ENCODE measurements at places on chromosomes 2 and 18.

DNA sequence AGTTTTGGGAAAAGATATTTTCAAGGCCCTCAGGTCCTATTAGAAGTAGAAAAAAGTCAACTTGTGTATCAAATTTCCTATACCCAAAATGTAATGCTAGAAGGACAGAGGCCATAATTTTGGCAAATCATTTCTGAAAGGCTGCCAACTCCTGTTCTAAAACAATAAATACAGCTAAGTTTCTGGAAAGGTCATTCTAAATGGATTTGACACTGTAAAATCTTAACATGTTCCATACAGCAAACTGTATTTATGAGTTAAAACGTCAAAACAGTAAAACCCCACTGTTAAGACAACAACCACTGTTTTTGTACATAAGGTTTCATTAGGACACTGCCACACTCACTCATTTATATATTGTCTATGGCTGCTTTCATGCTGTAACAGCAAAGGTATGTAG lies 9.7 kb downstream of the FAM98A start:
- DNase-seq, result no peak

DNA sequence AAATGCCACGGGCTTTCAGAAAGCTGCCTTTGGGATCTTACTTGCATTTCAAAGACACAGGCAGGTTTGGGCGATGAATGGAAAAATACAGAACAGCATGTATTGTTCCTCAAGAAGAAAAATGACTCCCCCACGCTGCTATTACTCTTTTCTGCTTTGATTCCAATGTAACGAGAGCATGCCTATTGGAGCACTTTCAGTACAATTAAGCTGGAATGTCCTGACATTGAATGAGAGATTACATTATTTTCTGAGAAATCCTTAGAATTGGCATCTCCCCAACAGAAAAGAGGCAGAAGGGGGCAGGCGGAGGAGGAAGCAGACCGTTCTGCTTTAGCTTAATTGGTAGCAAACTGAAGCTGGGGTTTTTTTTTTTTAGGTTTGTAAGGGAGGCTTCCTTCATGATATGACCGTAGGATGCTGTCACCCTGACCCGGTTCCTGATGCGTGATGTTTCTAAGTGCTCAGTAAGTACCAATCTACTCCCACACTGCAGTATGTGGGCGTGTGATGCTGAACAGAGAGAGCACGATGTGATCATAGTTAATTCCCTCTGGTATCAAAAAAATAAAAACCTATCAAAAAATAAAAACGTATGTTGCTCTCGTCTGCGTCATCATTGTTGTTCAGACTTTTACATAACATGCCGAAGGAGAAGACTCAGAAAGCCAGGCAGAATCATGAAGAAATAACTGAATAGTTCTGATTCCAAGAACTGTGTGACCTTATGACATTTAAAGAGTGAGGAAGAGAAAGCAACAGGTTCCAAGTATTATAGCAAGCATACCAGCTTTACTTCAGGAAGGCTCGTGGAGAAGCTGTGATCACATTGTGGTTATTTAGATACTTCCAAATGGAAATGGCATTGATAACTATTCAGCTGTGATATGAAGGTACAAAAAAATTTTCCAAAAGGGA lies 40.5 kb downstream of the LONRF2 start:
- DNase-seq, result no peak

- no peak for DNase-seq
Observed at GRCh38 chr2:187003038-187003554, 154.1 kb upstream of the ZSWIM2 start.

DNA sequence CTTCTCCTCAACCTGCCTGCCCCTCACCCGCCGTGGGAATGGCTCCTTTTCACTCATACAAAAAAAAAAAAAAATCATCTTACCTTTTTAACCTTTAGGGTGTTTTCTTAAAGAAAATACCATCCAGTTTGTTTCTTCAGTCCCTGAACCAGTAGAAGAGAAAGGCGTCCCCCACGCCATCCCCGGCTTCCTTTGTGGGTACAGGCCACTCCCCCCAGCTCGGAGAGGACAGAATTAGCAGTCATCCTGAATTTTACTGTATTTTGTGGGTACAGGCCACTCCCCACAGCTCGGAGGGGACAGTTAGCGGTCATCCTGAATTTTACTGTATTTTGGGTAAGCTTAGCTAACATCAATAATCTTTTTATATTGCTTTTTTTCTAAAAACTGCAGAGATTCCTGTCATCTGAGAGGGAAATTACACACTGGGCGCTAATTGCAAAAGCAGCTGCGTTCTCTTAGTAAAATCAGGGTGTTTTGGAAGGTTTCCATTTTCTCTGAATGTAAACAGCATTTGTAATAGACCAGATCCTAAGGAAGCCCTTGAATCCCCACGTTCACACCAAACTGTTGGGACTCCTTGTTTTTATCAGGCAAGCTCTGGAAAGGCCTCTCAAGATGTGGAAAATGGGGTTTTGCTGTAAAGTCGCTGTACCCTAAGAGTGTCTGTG lies 72.5 kb downstream of the NFATC1 start:
- no peak for DNase-seq

DNA sequence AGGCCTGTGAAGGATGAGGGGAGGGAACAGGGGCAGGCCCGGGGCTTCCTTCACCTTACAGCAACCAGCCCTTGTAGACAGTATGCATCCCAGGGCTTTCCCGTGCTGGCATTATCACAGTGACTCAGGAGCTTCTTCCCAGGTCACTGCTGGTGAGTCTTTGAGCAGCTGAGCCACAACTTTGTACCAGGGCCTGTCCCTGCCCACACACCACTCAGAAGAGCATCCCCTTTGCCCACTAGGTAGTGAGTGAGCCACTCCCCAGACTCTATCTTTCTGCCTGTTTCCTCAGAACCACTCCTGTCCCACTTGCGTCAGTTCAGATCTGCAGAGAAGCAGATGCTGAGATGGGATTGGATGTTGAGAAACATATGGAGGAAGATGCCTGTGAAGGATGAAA lies 69.6 kb upstream of the ALPP start:
- DNase-seq, result no peak

- no peak for DNase-seq
Observed at GRCh38 chr18:7177116-7177744, 53.7 kb upstream of the LRRC30 start.

DNA sequence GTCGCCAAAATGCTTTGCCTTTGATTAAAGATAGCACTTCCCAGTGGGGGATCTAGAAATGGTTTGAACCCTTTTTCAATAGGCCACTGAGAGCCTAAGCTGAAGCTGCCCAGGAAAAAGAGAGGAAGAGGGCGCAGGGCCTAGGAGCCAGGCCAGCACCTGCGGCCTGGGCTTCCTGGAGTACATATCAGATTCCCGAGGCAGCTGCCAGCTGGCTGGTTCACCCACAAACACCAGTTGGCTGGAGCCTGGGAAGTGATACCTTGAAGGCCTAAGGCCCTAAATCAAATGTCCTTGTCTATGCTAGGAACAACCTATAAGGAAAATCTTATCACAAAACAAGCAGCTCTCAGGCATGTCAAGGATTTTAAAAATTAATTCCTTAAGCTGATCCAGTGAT lies 37.1 kb downstream of the ANKRD44 start:
- no peak for DNase-seq

DNA sequence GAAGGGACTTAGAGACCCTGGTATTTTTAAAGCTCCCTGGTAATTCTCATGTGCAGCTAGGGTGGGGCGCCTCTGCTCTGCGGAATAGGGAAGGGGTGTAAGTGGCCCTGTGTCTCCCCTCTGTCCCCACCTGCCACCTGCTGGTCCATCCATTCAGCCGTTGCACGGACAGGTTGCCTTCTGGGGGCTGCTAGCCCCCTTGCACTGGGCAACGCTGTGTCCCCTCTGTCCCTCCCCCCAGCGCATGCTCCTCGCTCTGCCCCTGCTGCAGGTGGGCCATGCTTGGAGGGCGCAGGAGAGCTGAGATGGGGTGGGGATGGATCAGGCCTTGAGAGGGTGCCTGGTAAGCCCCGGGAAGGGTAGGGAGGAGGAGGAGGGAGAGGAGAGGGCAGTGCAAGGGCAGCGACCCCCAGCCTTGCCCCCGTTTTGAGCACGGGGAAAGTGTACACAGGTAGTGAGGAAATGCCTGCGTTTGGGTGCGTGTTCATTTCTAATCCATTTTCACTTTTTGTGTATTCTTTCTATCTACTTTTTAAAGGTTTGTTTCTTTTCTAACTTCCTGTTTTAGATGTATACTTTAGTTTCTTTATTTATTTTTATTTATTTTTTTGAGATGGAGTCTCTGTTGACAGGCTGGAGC lies 23.9 kb downstream of the RRM2 start:
- no peak for DNase-seq

DNA sequence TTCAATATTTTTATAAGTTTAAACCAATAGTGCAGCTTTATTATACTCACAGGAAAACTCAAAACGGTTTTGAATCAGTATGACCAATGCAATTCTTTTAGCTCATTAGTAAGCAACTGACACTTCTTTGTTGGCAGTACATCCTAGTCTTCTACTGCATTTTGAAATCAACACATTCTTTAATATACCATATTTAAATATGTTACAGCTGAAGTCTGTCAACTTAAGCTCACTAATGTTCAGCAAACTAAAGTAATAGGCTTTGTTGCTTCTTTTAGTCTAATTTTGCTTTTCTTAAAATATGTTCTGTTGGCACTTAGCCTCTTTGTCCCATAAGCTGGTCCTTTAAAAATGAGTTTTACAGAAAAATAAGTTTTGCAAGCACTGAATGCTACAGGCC lies 55.4 kb upstream of the CCBE1 start:
- DNase-seq, result no peak

- no peak for DNase-seq
Observed at GRCh38 chr2:160660741-160661140, 167.1 kb upstream of the RBMS1 start.

DNA sequence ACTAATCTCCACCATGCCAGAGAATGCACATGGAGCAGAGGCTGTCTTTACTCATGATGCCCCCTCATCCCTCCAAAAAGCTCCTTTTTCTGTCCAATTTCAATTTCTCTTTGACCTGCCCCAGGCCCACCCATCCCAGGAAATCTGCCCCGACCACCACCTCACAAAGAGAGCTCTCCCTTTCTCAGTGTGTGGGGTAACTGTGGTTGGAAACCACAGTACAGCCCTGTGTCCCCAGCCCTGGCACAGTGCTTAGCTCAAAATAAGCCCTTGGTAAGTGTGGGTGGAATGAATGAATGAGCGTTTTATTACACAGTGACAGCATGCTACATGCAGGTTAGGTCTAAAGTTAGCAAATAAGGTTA lies 43.7 kb upstream of the CAB39 start:
- no peak for DNase-seq

DNA sequence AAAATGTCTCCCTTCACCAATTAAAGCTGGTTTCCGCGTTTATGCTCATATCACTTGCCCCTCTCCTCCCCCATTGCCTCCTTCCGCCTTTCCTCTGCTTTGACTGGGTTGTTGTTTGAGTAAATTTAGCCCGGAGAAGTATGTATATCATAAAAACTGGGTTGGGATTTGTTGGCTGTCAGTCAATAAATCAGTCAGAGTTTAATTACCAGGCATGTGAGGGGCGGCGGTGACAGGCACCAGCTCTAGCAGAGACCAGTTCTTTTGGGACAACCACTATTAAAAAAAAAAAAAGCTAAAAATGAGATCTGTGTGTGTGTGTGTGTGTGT lies 382.4 kb upstream of the SMIM21 start:
- DNase-seq, result no peak

- DNase-seq, result no peak
Observed at GRCh38 chr2:85156153-85156552, 23.0 kb downstream of the TCF7L1 start.

DNA sequence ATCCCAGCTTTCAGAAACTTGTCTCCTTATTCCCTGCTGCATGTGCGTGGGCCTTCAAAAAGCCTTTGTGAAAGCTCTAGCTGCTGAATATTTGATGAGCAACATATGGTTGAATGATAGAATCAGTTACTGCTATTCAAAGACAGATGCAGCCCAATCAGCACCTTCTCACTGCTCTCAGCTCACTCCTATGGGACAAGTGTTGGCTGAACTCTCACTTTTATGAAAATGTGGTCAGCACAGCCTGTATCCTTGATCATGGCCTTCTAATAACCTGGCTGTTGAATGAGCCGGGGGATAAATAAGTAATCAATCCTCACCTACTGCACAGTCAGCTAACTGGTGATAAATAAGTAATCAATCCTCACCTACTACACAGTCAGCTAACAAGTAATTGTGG lies 103.2 kb downstream of the PIEZO2 start:
- no peak for DNase-seq

DNA sequence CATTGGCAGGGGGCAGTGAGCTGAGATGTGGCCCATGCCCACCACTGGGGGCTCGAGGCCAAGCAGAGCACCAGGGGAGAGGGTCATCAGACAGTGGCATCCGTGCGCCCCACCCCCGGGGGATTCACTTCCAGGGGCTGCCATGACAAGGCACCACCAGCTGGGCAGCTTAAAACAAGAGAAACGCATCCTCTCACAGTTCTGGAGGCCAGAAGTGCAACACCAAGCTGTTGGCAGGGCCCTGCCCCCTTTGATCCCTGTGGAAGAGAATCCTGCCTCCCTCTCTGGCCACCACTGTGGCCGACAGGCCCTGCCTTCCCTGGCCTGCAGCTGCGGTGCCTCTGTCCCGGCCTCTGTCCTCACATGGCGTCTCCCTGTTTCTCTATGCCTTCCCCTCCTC lies 187.7 kb upstream of the ID2 start:
- DNase-seq, result no peak

DNA sequence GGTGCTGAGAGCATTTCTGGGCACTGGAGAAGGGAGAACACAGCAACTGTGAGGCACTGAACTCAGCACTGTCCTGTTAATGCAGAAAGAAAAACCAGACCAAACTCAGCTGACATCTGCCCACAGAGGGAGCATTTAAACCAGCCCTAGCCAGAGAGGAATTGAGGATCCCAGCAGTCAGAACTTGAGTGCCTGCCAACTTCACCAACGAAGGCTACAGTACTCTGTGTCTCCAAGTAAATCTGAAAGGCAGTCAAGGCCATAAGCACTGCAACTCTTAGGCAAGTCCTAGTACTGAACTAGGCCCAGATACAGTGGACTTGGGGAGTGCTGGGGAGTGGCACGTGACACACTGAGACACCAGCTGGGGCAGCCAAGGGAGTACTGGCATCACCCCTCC lies 176.2 kb upstream of the ZC3H15 start:
- no peak for DNase-seq

- DNase-seq, result no peak
Observed at GRCh38 chr18:79452190-79452990, 56.7 kb downstream of the NFATC1 start.

DNA sequence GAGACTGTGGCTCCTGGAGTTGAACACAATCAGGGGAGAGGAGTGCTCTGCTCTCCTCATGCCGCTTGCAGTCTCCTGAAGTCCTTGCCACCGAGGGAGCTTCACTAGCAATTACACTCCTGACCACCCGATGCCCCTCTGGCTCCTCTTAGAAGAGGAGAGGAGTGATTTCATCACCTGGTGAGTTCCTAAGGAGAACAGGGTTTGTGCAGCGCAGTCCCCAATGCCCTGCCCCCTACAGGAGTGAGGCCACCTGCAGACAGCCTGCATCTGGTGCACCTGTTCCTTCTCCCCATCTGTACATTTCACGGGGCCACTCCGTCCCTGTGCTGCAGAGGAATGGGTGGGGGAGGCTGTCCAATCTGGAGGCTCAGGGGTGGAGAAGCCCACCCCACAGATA lies 267.2 kb downstream of the HRH4 start:
- no peak for DNase-seq

DNA sequence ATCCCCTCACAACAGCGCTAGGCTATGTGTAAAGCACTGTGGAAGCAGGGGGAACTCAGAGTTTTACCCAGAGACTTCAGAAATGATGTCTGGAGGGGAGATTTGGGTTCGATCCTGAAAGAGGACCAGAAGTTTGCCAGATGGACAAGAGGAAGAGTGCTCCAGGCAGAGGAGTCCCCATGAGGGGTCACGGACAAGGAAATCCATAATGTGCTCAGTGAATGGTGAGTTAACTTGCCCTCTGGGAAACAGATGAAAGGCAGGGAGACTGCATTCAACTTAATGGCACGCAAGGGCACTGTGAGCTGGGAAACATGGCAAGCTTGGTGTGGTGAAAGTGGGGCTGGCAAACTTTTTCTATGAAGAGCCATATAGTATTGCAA lies 6.0 kb upstream of the ASAP2 start:
- DNase-seq, result no peak

Data from activated gamma-delta T cell (primary cell).